GDM1 (cell line): ENCODE measurements at places on chromosomes 16 and 17.

DNA sequence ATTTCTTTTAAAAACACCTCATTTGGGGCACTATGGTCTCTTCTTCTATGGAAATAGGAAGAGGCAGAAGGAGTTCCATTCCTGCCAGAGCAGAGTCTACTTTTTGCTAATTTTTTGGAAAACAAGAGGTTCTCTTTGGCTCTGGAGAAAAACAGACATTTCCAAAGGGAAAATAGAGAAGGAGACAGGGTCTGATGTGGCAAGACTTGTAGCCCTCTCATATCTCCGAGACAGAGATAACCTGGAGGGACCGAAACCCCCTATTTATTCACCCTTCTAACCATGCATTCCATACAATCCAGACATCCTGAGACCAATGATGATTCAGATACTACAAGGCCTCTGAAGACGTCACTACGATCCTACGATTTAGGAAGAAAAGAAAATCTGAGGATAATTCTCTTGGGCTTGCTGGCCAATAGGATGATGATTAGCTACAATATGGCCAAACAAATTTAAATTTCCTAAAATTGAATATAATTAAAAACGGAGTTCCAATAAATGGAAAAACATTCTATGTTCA, 70.2 kb downstream of the HIC1 start:
- no peak for DNase-seq

GRCh38 chr16:31441956-31442355, 633 bp downstream of the ZNF843 start:
- DNase-seq: no peak

GRCh38 chr17:77345260-77345910, 204.6 kb downstream of the SEC14L1 start:
- DNase-seq: no peak

GRCh38 chr17:52106638-52107261, 51.8 kb downstream of the CA10 start:
- no peak for DNase-seq

DNA sequence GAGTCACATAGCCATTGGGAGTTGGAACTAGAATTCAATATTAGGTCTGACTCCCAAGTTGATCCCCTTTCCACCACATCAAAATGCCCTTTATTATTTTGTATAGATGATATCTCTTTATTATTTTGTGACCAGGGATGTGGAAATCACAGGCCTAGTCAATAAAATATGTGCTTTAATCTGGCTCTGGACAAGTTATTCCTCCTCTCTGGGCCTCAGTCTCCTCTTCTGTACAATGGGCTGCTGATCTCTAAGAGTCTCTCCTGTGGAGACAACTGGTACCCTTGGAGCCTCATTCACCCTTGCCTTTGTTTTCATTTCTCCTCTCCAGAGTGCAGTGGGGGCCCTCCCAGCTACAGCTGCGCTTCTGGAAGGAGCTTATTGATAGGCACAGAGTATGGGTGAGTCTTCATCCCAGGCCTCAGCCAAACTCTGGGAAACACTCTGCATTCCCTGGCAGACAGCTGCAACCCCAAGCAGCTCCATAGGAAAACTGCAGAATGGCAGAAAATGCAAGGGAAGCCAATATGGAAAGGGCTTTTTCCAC, 4.3 kb upstream of the ABAT start:
- no peak for DNase-seq

DNA sequence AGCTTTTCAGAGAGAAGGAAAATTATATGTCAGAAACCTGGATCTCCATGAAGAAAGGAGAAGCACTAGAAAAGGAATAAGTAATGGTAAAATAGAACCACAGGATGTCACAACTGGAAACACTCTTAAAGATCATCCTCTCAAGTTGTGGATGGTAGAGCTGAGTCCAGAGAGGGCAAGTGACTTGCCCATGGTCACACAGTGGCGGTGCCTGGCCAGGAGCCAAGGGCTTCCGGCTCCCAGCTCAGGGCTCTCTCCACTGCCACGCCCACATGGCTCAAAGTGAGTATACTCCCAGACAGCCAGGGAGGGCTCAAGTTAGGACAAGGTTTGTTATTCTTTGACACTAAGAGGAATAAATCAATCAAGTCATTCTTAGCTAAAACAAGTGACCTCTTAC, 159.8 kb downstream of the COPRS start:
- DNase-seq: no peak

DNA sequence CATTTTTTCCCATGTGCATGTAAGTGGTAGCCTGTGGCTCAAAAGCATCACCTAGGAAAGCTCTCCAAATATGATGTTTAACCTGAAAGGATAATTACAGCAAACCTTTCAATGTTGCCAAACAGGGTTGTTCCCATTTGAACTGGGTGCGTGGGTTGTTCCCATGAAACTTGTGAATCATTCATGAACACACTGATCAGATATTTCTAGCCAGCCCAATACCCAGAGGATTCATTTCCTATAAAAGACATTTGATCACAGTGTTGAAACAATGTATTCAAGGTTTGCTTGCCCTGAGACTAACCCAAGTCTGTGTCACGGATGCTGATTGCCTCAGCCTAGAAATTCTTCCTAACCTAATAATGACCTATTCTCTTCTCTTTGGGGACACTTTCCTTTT, 12.9 kb downstream of the KRT39 start:
- no peak for DNase-seq

GRCh38 chr16:56470232-56470631, 18.9 kb downstream of the OGFOD1 start:
- DNase-seq: no peak

DNA sequence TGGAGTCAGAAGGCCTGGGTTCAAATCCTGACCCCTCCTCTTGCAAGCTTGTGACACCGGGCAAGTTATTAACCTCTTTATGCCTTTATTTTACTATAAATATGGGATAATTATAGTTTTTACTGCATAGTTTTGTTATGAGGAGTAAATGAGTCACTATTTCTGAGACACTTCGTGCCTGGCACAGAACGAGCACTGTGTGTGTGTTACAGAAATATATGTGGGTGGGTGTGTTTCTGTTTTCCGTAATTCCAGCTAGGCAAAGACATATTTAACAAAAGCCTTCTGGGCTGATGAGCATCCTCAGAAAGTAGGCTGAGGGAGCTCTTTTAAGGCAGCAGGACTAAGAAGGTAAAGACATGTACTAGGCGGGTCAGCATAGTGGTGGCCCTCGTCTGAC, 417.9 kb downstream of the MAF start:
- DNase-seq: no peak

DNA sequence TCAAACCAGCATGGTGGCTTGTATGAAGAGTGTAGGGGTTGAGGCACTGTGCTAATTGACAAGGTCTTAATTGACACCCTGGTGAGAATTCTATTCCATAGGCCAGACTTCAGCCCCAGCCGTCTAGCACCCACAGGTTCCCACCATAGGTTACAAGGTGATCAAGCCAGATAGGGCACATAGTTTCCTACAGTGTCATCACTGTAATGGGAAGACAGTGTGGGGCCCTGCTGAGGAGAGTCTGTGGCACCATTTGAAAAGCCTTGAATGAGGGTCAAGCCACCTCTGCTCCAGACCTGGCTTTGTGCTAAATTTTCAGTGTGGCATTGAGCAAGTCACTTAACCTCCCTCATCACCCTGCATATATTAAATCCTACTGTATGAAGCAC, 36.2 kb downstream of the YPEL2 start:
- no peak for DNase-seq

- DNase-seq: no peak
Observed at GRCh38 chr17:31448467-31449077, 57.1 kb downstream of the RAB11FIP4 start.

DNA sequence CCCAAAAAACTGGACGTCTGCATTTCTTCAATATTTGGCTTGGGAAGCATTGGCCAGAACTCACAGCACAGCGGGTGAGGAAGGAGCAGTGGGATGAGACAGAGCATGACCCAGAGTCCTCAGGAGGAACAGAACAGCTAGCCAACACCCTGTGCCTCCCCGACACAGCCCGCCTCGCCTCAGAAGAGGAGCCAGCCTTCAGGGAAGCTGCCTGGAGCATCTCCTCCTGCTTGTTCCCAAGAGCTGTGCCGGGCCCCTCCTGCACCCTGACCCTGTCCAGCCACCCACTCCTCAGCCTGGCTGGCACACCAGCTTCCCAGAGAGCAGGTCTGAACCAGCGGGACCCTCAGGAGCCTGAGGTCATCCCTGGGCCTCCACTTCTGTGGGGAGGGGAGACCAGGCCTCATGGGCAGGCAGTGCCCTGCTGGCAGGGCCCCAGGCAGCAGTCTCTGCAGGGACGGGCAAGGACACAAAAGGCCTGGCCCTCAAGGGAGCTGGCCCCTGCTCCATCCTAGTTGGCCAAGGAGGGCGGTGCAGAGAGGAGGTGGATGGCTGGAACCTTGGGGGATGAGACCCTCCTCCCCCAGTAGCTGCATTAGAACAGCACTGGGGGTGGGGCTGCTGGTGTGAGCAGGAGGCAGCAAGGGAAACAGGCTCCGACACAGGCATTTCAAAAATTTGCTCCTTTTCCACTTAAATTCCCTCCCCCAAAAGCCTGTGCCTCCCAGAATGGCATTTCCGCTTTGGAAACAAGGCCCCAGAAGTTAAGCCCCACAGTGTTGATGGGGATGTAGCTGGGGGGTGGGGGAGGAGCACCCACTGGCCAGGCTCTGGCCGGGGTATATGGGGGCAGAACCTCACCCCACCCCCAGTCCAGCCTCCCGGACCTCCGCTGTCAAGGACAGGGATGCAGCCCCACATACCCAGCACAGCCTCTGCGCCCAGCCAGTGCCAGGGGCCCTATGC, 1.8 kb upstream of the BCAR1 start:
- no peak for DNase-seq

GRCh38 chr17:42180411-42180921, 476 bp downstream of the KCNH4 start:
- DNase-seq: no peak

DNA sequence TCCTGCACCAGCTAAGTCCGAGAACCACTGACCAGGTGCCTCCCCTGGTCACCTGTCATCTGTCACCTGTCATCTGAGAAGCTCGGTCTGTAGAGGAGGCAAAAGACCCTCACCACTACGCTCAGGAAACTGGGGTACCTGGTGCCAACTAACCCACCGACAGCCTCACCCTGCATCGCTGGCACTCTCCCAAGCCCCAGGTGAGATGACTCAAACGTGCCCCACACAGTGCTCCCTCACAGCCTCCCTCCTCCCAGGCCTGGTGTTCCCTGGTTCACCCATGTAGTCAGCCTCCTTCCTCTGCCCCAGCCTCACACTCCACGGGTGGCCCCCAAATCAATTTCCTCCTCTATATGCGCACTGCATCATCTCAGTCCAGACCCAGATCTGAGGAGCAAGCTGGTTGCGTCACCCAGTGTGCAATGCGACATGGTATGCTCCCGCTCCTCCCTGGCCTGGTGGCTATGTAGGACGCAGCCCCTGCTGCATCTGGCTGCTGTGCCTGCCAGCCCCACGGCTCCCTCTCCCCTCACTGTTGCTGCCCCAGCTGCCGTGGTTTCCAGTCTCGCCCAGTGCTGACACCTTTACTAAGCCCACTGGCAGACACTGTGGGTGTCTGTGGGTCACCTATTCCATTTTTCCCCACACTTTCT, 68.3 kb downstream of the GTF3C1 start:
- no peak for DNase-seq

DNA sequence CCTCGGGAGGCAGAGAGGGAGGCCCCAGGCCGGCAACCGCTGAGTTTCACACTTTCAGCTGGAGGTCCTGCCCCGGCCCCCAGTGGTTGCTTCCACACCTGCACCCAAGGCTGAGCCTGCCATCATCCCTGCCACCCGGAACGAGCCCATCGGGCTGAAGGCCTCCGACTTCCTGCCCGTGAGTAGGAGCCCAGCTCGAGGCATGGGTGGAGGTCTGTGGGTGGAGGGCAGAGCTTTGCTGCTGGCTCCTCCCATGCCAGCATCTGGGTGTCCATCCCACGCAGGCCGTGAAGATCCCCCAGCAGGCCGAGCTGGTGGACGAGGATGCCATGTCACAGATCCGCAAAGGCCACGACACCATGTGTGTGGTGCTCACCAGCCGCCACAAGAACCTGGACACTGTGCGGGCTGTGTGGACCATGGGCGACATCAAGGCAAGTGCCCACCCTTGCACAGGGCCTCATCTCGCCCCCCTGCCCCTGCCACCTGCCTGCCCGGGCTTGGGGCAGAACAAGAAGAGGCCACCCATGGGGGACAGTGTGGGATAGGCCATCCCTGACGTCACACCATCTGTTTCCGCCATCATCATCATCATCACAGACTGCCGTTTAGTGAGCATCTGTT, 19.6 kb downstream of the KATNB1 start:
- no peak for DNase-seq

DNA sequence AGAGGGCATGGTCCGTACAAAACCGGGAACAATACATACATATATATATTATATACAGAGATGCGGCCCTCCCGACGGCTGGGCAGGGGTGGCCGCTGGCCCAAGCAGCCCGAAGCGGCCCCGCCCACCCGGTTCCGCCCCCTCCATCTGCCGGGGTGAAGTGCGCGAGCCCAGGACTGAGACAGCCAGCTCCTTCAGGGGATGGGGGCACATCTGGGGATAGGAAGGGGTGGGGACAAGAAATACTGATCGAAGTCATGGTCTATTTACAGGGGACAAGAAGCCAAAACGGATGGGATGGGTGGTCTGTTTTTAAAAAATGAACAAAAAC, 3.8 kb upstream of the SAMD14 start:
- DNase-seq: no peak

DNA sequence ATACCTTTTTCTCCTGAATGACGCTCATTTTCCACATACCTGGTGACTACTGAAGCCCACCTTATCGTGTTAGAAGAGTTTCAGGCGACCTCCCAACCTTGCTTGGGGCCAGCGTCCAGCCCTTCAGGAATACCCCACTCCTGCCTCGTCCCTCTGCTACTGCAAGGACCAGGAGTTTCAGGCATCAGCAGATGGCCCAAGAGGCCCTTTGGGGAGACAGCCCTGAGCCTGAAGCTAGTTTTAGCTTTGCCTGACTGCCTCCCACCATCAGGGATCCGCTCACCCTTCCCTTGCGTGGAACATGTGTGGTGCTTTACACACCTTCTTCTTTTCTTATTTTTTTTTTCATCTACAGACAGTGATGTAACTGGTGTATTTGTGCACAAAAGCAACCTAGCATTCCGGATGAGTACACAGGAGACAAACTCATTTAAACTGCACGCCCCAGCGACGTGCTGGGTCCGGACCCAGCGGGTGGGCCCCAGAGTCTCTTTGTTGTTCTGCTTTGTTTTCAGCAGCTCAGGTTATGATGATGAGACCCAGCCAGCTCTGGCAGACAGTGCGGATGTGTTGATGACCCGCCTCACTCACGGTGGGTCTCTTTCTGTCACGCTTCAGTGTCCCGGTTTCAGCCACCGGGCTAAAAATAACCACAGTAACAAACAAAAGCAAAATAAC, 242.4 kb downstream of the C16orf95 start:
- DNase-seq: no peak

DNA sequence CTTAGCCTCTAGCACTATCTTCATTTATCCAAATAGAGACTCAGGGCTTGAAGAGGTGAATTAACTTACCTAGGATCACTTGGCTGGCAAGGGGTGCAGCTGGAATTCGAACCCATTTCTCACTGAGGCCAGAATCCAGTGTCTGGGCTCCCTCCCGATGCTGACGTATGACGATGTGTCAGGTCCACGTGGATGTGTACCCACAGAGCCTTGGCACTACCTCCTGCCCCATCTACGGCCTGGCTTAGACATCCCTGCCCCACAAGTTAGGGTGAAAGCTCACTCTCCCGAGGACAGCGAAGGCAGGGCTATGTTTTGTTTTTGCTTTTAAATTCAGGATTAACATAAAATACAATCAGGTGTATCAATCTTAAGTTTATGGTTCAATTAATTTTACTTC, 332.3 kb downstream of the CPPED1 start:
- no peak for DNase-seq
